ENCODE measurements at places on chromosomes 1 and 21. TPM values are rescaled to one million over a fixed set of nuclear protein-coding genes. Genes with fewer than 3 reads are reported as not detected.

SFN gene
- 7.0 TPM for total RNA-seq

NPHS2 gene
- not detected for total RNA-seq

TCHHL1 gene
- not detected for total RNA-seq

NAV1 gene
- 56.2 TPM for total RNA-seq

RNU1-4 gene
- total RNA-seq = under 0.01 TPM

CHIT1 gene
- not detected for total RNA-seq
